ENCODE measurements at places on chromosomes 4 and X.

- DNase-seq: no peak
These were observed 21.0 kb downstream of the MAOA start for GRCh38 chrX:43676971-43677572.

DNA sequence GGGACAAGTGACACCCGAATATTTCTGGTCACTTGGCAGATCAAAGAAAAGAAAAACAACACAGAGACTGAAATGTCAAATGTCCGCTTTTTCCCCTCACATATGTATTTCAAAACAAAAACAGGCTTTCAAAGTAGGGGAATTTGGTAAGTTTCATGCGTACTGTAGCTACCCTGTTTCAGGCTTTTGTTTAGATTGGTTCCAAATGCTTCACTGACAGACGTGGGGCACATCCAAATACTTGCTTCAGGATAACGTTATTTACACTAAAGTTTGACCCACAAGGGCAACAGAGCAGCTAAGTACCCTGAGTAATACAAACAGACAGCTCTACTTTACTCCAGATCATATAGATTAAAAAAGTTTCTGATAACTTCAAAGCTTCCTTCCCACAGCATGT is 804.5 kb upstream of the POU3F4 start:
- no peak for DNase-seq

GRCh38 chr4:134865675-134866074 is 664.1 kb upstream of the PABPC4L start:
- no peak for DNase-seq

DNA sequence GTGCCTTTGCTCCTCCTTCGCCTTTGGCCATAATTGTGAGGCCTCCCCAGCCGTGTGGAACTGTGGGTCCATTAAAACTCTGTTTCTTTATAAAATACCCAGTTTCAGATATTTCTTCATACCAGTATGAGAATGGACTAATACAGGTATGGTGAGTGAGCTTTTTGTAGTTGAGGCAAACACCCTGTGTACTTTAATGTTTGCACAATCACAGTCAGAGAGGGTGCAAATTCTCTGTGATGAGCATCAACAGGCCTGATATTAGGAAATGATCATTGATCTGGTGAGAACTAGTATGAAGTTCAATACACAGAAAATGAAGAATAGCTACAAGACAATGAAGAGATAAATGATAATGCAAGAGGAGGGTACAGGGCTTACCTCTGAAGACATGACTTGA is 744.6 kb downstream of the RPA4 start:
- no peak for DNase-seq

- no peak for DNase-seq
These were observed 85.7 kb downstream of the TEX13C start for GRCh38 chrX:125405339-125405738.

DNA sequence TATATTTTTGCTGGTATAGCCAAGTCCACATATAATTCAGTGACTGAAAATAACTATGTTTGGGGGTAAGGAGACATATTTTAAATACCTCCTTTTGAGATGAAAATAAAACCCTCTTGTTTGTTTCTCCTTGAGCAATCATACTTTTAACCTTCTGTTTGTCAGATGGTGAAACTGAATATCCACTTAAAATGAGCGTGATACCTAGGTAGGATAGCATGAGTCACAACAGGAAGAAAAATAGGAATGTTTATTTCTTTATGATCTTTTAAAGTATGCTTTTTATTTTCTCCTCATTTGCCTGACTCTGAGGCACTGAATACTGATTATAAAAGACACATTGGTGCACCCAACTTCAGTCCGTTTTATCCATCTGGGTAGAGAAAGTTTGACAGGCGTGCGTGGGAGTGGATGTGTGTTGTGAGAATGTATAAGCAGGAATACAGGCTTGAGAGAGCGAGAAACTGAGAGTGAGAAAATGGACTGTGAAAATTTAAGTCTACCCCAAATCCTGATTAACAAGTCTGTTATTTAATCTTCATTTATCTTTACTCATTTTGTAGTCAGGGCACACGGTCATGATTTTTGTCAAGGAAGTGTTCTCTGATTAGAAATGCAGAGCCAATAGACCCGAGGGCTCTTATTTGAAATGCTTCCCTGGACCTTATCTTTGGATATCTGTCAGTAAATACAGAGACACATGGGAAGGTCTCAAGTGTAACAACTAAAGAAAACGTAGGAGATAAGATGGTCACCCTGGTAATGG is 62.1 kb upstream of the ANTXR2 start:
- DNase-seq: no peak

- DNase-seq: no peak
These were observed 92.4 kb downstream of the CXCL13 start for GRCh38 chr4:77697860-77698590.

DNA sequence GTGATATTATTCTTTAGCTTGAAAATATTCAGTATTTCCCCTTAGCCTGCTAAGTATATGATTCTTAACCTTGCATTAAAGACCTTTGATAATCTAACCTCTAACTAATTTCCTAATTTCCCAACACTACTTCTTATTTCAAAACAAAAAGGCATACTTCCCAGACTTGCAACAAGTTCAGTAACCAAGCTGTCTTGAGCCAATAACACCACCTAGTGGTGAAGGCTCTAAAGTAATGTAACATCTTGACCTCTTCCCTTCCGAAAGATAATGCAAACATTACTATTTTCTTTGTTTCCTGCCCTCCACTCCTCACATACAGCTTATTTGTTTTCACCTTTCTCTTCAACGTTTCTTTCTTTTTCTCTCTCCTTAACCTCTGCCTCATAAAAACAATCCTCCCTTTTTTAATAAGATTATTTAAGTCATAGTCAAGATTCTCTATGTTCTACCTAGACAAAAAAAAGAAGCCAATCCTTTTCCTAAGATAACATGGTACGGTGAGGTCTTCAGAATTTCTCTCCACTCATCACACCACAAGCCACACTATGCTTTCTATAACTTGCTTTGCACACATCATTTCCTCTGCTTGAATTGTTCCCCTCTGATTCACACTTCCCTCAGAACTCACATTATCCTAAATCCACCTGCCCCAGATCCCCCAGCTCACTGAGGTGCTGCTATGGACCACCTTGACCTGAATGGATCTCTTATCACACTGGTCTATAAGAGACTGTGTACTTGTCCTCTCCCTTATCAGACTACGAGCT is 3.5 kb downstream of the FAT1 start:
- no peak for DNase-seq

DNA sequence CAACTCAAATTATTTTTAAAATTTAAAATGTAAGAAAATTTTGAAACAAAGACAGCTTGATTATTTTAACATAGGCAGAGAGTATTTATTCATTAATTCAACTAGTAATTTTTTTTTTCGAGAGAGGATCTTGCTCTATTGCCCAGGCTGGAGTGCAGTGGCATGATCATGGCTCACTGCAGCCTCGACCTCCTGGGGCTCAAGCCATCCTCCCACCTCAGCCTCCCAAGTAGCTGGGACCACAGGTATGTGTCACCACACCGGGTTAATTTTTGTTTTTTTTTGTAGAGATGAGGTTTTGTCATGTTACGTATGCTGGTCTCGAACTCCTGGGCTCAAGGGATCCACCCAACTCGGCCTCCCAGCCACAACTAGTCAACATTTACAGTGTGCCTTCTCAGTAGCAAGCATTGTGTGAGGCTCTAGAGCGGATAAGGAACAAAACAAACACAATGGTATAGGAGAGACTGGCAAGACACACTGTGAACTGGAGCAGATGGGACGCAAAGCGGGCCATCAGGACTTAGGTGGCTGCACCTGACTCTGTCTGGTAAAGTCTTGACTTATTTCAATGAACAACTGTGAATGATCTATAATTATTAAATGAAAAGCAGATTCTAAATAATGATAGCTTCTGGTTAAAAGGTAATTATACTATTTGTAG is 21.6 kb downstream of the SETD7 start:
- no peak for DNase-seq

GRCh38 chr4:183823434-183823833 is 81.7 kb upstream of the STOX2 start:
- DNase-seq: no peak

Measured in stimulated activated CD4-positive, alpha-beta T cell treated with anti-CD3 and anti-CD28 coated beads, Interleukin-15, amount 100 ng/mL, for 48 hours (primary cell).